ENCODE measurements at places on chromosomes 5 and 9. TPM values are rescaled to one million over a fixed set of nuclear protein-coding genes. Genes with fewer than 3 reads are reported as not detected.

Gene IL4
- polyA plus RNA-seq: not detected

Gene AJM1
- polyA plus RNA-seq: 1.9 TPM

Gene EHMT1
- polyA plus RNA-seq: 38.9 TPM

Gene TAF11L5
- polyA plus RNA-seq: not detected

Gene ACTBL2
- not detected for polyA plus RNA-seq

Gene INVS
- polyA plus RNA-seq: 9.8 TPM

Gene PCDHB9
- 2.3 TPM for polyA plus RNA-seq

Gene FOXD4
- 1.8 TPM for polyA plus RNA-seq

Gene CDH9
- not detected for polyA plus RNA-seq

Gene BNC2
- polyA plus RNA-seq: 6.2 TPM

Gene NSG2
- polyA plus RNA-seq: 0.31 TPM

Gene PCDHAC2
- polyA plus RNA-seq: 5.8 TPM

Gene PFN3
- not detected for polyA plus RNA-seq

Gene OTULIN
- polyA plus RNA-seq: 12.0 TPM

Gene CCNG1
- polyA plus RNA-seq: 216 TPM

Gene PCDHA9
- not detected for polyA plus RNA-seq

Gene MLANA
- polyA plus RNA-seq: 0.61 TPM

All from muscle of back (tissue), 13 donors.